Umbilical cord (tissue), 2 donors: ENCODE measurements at places on chromosomes 16 and 17.

DNA sequence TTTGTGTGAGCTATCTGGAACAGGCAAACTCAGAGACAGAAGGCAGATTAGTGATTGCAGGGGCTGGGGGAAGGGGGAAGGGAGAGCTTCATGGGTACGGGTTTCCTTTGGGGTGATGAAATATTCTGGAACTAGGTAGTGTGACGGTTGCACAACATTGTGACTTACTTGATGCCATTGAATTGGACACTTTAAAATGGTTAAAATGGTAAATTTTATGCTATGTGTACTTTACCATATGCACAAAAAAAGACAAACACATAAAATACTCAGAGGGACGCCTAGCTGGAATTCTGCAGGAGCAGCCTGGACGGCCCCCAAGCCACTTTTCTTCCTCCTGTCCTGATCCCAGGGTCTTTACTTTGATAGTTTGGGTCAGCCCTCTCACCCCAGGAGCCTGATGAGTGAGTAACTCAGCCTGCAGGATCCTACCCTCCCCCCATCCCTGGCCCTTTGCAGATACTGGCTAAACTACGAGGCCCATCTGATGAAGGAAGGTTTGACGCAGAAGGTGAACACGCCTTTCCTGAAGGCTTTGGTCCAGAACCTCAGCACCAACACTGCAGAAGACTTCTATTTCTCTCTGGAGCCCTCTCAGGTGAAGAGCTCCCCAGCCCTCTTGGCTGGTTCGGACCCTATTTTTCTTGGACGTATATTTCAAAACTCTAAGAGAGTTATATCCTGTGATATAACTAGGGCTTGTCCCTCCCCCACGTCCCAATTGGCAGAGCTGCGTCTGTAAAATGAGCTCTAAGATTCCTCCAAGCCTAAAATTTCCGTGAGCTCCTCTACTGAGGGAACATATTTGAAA is 7.8 kb downstream of the ADGRG3 start:
- DNase-seq: peak; percentile 86

DNA sequence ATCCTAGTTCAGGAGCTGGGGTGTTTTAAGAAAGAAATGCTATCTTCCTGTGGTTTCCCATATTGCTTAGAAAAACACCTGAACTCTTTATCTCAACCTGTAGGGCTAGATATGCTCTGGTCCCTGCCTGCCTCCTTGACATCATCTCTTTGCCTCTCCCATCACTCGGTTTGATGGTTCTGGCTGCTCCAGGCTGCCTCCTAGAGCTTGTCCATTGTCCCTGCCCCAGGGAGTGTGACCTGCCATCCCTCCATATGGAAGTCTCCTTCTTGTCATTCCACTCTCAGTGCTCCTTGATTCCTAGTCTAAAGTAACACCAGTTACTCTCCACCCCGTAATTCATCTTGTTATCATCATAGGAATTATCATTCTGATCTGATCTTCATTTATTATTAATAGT is 369.0 kb upstream of the EEF2KMT start:
- no peak for DNase-seq

- no peak for DNase-seq
Observed at GRCh38 chr17:35514564-35514963, 22.9 kb downstream of the SLFN12L start.

- DNase-seq: no peak
Observed at GRCh38 chr16:818592-818991, 18.1 kb upstream of the GNG13 start.

GRCh38 chr16:70399381-70399780 is 39.5 kb downstream of the ST3GAL2 start:
- DNase-seq: no peak

DNA sequence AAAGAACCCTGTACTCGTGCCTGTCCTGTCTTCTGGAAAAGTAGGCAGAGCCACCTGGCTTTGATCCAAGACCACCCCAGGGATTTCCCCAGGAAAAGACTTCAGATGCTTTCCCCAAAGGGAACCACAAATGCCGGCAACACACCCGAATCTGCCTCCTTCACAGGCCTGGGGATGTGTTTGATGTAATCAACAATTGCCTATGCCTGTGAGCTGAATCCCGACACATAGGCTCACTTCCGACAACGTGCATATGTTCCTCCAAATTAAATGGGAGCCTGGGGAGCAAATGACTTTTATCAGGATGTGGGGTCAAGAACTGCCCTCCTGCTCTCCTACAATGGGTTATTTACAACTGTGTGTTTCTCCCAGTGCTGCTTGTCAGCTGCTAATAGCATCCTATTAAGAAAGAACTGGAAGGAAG is 535.2 kb upstream of the CDH11 start:
- no peak for DNase-seq

- no peak for DNase-seq
Observed at GRCh38 chr16:58042001-58042885, 16.7 kb downstream of the MMP15 start.

DNA sequence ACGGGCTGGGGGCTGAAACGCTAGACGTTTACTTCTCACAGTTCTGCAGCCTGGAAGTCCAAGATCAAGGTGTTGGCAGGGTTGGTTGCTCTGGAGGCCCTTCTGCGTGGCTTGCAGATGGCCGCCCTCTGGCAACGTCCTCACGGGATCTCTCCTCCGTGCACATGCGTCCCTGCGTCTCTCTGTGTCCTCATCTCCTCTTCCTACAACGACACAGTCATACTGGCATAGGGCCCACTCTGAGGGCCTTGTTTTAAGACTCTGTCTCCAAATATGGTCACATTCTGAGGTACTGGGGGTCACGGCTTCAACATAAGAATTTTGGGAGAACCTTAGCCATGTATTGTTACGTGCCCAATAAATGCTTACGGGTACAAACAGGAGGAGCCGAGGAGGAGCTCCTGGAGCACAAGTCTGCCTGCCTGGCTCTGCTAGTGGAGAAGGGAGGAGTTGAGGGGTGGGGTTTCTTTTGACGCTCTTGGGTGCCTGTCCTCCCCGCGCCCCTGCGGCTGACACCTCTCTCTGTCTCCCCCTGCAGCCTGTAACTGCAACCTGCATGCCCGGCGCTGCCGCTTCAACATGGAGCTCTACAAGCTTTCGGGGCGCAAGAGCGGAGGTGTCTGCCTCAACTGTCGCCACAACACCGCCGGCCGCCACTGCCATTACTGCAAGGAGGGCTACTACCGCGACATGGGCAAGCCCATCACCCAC is 141.1 kb downstream of the NTN1 start:
- no peak for DNase-seq

- peak; percentile 42 for DNase-seq
Observed at GRCh38 chr16:87840271-87840978, 28.9 kb downstream of the SLC7A5 start.

DNA sequence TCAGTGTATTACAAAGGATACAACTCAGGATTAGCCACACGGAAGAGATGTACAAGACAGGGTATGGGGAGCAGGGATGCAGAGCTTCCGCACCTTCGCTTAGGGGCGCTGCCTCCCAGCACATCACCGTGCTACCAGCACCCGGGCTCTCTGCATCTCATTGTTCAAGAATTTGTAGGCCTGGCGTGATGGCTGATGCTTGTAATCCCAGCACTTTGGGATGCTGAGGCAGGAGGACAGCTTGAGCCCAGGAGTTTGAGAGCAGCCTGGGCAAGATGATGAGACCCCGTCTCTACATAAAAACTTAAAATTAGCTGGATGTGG is 43.2 kb downstream of the RAB11FIP4 start:
- DNase-seq: no peak

DNA sequence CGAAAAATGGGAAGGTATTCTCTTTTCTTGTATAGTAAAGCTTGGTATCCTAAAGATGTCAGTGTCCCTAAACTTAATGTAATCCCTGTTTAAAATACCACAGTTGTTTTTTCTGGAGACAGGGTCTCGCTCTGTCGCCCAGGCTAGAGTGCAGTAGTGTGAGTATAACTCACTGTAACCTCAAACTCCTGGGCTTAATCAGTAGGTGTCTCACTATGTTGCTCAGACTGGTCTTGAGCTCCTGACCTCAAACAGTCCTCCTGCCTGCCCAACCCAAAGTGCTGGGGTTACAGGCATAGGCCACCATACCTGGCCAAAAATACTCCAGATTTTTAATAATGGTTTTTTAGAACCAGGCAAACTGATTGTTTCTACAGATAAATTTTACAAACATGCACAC is 8.2 kb downstream of the DCAF7 start:
- DNase-seq: no peak

GRCh38 chr17:61216066-61216465 is 183.6 kb upstream of the TBX2 start:
- DNase-seq: no peak

DNA sequence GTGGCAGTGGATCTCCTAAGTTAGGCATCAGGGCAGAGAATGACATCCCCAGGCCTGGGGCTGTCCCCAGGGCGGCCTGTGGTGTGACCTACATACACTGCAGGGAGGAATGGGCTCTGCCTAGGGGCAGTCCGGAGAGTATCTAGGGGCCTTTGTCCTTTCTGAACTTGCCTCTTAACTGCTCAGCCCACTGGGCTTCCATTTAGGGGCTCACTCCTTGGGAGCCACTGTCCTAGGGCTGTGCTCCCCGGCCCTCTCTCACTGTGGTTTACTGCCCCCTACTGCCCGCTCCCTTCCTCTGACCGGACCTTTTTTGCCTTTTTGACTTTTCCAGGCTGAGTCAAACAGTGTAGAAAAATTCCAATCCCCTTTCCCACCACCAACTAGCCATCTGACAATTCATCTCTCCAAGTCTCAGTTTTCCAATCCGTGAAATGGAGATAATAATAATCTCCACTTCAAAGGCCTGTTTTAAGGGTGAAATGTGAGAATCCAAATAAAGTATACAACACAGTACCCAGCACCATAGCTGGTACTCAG is 66.8 kb downstream of the DNAH3 start:
- peak; percentile 39 for DNase-seq

DNA sequence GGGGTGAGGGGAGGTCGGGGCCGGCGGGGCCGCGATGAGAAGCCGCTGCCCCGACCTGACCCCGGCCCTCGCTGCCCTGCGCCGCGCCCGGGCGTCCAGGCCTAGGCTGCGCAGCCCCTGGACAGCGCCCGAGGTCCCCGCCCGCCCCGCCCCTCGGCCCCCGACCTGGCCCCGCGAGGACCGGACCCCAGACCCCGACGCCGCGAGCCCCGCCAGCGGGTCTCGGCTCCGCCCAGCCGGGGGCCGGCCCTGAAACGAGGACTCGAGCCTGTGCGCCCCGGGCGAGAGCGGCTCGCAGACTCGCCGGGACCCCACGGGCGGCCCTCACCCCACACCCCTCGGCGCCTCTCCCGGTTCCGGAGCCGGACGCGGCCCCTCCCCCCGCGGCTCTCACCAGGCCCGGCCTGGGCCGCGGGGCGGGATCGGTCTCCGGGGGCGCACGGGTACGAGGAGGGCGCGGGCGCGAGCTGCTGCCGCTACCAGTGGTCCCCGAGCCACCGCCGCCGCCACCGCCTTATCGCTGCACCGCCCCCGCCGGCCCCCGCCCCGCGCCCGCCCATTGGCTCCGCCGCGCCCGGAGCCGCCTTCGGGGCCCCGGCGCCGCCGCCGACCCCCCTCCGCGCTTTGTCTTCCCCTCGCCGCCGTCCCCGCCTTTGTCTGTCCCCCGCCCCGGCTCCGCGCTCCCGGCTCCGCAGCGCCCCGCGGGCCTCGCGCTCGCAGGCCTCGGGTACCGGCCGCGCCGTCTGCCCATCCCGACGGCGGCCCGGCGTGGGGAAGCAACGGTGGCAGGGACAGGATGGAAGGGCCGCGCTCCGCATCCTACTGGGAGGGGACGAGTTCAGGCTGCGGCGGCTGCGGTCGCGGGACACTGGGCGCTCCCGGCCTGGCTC is at the start of gene LIMD2:
Gene LIMD2, minus strand, starts transcription at position 488 of the 890 bp plus-strand sequence. CDS start 827 bp downstream, outside the sequence.
- DNase-seq: peak; percentile 26

DNA sequence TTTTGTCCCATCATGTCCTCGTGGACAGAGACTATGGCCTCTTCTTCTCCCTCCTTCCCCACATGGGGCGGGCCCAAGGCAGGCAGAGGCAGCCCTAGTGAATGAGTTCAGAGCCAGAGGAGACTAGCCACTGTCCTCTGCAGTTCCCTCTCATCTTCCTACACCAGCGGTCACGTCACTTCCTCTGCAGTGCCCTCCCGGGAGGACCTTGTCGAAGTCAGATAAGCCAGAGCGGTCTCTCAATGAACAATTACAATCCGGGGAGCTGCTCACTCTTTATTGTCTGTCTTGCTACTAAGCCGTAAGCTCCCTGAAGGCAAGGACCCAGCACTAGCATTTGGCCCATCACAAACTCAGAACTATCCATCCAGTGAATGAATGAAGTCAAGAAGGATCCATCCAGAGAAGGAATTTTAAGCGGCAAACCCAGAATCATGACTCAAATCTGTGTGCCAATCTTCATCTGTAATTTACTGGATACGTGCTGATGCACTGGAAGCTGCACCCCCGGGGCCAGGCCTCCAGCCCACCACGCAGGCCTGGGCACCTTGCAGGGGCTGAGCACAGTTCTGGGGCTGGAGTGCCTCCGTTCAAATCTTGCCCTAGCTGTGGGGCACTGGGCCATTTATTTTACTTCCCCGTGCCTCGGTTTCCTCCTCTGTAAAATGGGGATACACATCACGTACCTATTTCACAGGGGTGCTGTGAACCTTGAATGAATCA is 18.1 kb downstream of the ZNF423 start:
- peak; percentile 54 for DNase-seq

GRCh38 chr17:36824678-36825101 is 112.6 kb upstream of the LHX1 start:
- DNase-seq: no peak

- DNase-seq: peak; percentile 68
Observed at GRCh38 chr16:89918453-89919347, at the start of gene MC1R. TSS of gene MC1R (plus strand) at chr16:89918862. CDS start at chr16:89919259, 397 bp downstream.

GRCh38 chr16:67963662-67964321 is 4.6 kb downstream of the SLC12A4 start:
- peak; percentile 24 for DNase-seq

GRCh38 chr16:57594531-57595031 is 33.8 kb upstream of the ADGRG1 start:
- DNase-seq: no peak

GRCh38 chr17:51000835-51001638 is 119.6 kb downstream of the SPAG9 start:
- peak; percentile 79 for DNase-seq

GRCh38 chr16:1202274-1202673 is 22.8 kb downstream of the TPSG1 start:
- no peak for DNase-seq

GRCh38 chr17:49777563-49777962 is 10.9 kb upstream of the KAT7 start:
- DNase-seq: no peak

- DNase-seq: peak; percentile 32
Observed at GRCh38 chr16:19179546-19180490, 11.8 kb downstream of the SYT17 start.

DNA sequence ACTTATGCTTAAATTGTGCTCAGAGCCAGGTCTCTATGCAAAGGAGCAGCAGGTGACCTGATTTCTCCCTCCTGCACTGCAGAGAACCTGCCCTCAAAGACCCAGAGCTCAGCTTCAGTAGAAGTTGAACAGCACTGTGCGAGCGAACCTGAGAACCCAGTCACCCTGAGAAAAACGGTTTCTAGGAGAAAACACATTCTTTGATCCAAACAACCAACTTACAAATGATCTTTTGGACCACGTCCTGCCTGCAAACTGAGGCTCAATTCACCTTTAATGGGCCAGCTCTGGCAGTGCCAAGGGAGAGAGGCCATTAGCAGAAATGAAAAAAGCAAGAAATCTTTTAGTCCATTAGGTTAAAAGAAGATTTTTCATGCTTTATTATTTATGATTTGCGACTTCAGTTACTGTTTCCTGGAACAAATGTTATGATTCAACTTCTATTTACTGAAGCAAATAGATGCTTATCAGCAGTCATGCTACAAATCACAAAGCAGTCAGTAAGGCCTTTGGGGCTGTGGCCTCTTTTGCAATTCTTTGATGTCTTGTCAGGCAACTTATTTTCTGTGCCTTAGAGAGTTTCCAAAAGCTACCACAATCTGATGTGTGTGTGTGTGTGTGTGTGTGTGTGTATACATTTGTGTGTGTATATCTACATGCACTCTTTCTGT is 65.7 kb upstream of the LRRC37A3 start:
- peak; percentile 86 for DNase-seq
